ENCODE measurements at places on chromosomes 1 and 21. TPM values are rescaled to one million over a fixed set of nuclear protein-coding genes. Genes with fewer than 3 reads are reported as not detected.

Gene AURKAIP1
- 102 TPM for total RNA-seq

Gene KRTAP7-1
- not detected for total RNA-seq

Gene RBP7
- not detected for total RNA-seq

Gene BTG3
- total RNA-seq = 10.6 TPM

Gene CACNA1E
- total RNA-seq = not detected

All from bronchial smooth muscle cell (primary cell).